ENCODE measurements at places on chromosomes 4 and X. TPM values are rescaled to one million over a fixed set of nuclear protein-coding genes. Genes with fewer than 3 reads are reported as not detected.
A peak's percentile ranks its signal among the peaks of the same experiment; 100 is the strongest.

GRCh38 chrX:153723351-153724251 is 586 bp downstream of the BCAP31 start:
- DNase-seq, result no peak

The SSX2 gene
- not detected for total RNA-seq

The MAGEE2 gene
- total RNA-seq, result 0.16 TPM

- DNase-seq, result peak; percentile 58
Observed at GRCh38 chr4:107380836-107381438, 339.1 kb downstream of the PAPSS1 start.

The ZNF827 gene
- 11.9 TPM for total RNA-seq

DNA sequence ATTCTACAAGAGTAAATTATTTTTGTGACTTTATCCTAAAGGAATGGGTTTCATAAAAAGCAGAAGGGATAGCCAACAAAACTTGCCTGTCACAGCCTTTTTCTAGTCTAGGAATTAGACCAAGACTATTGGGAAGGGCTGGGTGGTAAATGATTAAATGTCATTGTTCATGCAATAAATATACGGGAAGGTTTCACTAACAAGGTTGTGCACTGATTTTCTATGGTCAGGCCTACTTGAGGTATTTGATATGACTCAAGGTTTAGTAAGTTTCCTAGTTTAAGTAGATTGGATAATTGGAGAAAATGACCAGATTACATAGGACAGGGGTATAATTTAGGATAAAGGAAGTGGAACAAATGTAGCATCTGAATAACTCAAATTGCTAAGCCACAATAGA is 249.1 kb upstream of the BMP3 start:
- DNase-seq, result no peak

The NSG1 gene
- total RNA-seq, result 8.9 TPM

The SETD7 gene
- 52.2 TPM for total RNA-seq

DNA sequence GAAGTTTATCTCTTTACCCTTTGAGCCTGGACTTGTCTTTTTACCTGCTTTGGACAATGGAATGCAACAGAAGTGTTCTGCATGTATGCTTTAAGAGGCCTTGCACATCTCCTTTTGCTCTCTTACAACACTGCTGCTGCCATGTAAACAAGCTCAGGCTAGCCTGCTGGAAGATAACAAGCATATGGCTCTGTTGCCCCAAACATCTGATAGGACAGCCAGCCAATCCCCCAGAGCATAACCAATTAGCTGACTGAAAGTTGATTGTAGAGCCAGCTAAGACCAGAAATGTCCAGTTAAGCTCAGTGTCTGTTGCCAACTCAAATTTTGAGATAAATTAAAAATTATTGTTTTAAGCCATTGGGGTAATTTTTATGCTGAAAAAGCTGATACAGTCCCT is 510.6 kb upstream of the CNKSR2 start:
- no peak for DNase-seq

DNA sequence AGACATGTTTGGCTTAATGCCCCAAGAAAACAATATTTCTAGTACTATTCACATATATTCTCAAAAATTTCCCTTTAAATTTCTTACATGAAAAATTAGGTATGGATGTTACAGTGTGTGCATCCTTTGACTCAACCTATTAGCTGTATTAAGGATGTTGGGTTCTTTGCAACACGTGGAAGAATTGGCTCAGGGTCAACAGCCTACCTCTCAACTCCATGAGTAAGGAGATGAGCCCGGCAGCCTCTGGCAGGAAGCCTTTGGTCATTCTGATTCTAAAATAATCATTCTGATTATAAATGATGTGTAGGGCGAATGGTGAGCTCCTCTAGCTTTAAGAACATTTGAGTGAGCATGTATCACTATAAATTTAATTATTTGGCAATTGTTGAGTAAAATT is 148.0 kb upstream of the WDFY3 start:
- no peak for DNase-seq

Measured in Right ventricle myocardium inferior (tissue), 1 donor.